Activated naive CD4-positive, alpha-beta T cell treated with anti-CD3 and anti-CD28 coated beads, Interleukin-2, amount 50 U/mL, for 16 hours (primary cell): ENCODE measurements at places on chromosomes 2 and 18.

DNA sequence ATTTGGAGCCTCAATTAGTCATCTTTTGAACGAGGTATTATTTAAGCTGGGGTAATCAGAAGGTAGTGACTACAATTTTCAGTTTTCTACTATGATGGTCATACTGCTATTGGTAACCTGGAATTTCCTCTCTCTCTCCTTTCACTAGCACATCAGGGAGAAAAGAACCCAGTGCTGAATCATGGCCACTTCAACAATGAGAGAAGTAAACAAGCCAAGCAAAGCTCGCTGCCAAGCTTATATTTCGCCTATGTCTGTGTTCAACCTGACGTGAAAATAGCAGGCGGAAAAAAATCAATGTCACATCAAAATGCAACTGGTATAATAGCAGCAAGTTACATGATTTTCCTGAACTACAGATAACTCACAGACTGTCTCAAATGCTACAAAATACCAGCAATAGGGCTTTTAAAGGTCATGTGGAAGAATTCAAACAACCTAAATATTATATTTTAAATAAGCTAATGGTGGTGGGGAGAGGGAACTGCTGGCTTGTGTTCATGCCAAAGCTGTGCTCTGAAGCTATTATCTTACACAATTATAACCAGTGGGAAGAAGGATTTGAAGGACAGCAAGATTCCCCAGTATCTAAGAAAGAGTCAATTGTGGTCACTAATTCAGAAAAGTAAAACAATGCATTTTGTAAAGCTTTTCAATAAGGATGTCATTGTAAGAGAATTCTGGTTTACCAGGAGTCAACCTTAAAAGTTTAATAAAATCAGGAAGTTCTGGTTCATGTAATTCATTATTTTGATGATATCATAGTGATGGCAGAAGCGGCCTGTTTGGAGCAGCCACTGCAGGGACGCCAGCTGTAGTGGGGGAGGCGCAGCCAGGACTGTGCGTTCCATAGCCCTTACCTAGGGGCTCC lies 38.0 kb downstream of the RNF152 start:
- DNase-seq, result no peak

DNA sequence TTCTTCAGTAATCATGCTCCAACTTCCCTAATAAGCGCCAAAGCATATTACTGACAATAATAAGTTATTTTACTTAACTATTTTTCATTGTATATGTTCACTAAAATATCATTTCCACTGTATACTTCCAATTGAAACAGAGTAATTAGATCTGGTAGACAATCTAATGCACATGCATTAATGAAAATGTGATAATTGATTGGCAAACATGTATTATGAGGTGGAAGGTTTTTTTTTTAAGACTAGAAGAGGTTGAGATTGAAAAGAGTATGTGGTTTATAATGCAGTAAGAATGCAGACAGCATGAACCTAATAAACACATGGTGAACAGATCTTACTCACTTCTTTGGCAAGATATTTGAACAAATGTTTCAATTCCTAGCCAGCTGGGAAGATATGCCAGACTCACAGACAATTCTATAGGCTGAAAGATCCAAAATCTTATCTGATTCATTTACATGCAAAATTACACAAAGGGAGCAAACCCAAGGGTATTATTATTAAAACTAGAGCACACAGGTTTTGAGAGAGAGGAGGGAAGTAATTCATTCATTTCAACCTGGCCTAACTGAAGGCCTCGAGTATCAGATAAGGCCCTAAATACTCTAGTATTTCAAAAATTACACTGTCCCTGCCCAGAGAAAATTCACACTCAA lies 2.8 kb downstream of the NCKAP1 start:
- DNase-seq, result no peak

GRCh38 chr18:40851014-40851429 lies 1104.0 kb upstream of the PIK3C3 start:
- no peak for DNase-seq

DNA sequence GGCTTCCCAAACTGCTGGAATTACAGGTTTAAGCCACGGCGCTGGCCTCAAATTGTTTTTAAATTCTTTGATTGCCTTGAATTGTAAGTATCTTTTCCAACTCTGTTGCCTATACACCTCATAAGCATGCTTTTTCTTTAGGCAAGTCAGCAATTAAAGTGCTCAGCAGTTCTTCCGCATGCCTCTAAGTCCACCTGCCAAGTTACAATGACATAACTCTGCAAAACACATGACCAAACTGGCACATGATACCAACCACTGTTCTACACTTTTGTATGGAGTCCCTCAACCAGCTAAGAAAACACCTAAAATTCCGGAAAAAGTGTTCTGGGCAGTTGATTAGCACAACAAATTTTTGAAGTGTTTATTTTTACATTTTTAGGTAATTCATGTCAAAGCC lies 5.1 kb downstream of the TXNL4A start:
- no peak for DNase-seq

DNA sequence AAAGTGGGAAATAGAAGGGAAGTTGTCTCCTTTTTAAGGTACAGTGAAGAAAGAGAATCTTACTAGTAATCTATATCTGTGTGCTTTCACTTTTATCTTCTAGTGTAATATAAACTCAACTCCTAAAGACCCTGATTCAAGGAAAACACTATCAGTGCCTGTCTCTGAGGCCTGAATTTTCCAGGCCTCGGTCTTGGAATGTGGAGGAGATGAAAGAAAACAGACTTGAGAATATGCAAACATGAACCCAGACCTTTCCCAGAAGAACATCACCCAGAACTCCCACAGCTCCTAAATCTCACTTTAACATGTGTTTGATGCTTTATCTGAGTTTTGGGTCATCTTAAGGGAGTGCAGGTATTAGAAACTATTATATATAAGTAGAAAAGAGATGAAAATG lies 51.8 kb downstream of the EPB41L5 start:
- DNase-seq, result no peak

DNA sequence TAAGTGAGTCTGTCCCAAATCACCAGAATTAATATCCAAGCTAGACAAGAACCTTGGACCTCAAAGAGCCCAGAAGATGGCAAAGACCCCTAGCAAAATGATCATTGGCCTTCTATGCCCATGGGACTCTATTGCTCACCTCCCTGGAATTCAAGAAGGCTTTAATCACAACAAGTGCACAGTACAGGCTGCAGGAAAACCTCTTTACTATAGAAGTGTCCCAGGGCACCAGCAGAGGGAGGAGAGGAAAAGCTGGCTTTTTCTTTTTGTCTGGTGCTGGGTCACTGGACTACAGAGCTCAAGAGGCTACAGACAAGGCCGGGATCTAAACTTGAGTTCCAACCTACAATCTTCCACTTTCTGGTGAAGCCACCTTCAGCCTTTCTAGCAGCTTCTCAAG lies 88.3 kb upstream of the PPP1CB start:
- DNase-seq, result no peak
